ENCODE measurements at places on chromosomes 2 and 18.

GRCh38 chr18:697800-698199 lies 14.6 kb downstream of the ENOSF1 start:
- no peak for DNase-seq

DNA sequence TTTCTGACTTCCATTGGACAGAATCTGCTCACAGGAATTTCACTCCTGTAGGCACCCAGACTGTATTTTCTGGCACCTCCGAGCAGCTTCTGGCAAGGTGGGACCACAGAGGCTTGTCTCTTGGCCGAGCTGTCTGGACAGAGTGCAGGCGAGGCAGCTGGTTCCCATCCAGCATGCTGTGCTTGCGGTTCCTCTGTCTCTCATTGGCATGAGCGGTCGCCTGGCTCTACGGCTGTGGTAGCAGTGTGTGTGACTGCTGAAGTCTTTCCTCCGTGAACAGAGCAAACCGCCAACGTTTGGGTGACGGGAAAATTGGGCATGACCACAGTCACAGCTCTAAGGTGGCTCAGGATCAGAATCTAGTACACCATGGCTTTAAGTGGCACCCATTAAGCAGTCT lies 411.7 kb upstream of the NETO1 start:
- DNase-seq = no peak

GRCh38 chr2:231708773-231709635 lies 679 bp downstream of the PTMA start:
- peak; percentile 25 for DNase-seq

- DNase-seq = no peak
Observed at GRCh38 chr18:51162617-51163016, 34.9 kb downstream of the MEX3C start.

DNA sequence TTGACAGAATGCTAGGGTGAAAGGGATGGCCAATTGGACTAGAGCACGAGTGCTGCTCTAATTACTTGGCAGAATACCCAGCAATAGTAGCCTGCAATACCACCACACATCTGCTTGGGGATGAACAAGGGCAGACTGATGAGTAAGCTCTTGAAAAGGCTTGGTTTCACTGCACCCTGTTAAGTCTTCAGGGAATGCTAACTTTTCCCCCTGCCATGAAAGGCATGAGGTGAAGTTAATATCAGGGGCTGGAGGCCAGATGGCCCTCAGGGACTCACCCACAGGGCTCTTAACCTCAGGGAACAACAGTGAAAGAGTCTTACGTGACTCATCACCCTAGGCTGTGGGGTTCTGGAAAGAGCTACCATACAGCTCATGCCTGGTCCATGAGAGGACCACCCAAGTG lies 51.7 kb upstream of the MYL1 start:
- DNase-seq = no peak

DNA sequence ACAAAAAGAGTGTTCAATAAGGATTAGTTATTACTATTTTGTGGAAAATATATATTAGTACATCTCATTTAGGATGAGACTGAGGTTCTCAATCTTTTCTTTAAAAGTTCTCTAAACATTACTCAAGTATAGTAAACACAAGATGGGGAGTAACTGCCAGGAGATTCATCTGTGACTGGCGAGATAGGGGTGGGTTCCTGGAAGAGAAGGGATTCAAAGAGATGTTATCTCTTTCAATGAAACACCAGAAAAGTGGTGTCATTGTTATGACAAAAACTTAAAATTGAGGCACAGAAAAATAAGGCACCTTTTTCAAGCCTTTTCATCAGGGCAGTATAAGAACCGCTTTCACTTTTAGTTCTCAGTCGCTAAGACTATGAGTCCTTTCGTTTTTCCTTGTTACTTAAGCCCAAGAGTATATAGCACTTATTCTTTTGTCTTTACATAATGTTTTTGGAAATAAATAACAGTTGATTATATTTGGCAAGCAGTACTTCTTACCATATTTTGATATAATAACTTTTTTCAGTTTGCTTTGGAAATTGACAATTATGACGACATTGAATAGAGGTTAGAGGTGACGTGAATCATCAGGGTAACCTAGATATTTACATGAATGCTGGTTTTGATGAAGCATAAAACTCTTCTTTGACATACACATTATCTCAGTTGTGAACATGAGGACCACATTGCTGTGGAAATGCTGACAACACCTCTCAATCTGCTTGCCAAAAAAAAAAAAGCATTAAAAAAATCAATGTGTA lies 393.9 kb upstream of the TCF4 start:
- no peak for DNase-seq

DNA sequence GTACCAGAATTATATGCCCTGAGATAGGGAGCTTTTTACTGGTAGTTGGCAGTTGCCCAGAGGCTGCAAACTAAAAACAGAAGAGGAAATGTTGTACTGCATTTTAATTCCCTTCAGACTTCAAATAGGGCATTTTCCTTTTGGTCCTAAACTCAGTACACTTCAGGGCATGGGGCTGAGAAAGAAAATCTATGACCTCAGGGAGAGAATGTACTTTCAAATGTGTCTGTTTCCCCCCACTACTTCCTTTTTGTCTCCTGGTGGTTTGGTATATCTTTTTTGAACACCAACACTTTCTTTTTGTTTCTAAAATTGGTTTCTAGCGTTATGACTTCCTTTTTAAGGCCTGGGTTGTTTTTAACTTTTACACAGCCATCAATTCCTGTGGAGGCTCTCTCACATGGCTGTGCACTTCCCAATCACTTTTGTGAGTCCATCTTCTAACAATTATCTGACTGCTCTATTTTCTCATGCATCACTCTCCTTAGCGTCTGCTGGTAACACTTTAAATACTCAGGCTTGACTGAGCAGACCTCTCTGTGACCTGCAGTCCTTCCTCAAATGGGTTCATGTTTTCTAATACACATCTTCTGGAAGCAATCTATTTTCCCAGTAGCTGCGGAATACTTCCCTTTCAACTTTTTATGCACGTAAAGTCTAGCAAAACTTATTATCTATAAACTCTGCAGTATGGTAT lies 596.0 kb downstream of the LRP1B start:
- no peak for DNase-seq

GRCh38 chr18:22370414-22370813 lies 47.3 kb downstream of the CTAGE1 start:
- DNase-seq = no peak

- no peak for DNase-seq
Observed at GRCh38 chr18:42080340-42080739, 125.3 kb downstream of the PIK3C3 start.

DNA sequence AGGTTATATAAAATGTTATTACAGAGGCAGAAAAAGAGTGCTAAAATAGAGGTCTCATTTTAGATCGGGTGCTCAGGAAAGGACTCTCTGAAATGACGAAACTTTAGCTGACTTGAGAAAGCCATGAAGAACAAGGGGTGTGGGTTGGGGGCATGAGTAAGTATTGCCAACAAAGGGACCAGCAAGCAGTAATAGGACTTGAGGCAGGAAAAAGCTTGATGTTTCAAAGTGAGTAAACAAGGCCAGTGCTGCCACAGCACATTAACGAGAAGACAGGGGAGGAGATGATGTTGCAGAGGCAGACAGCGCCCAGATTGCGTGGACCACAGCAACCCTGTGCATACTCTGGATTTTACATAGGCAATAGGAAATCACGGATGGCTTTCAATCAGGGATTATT lies 318.8 kb downstream of the ZEB2 start:
- DNase-seq = no peak

DNA sequence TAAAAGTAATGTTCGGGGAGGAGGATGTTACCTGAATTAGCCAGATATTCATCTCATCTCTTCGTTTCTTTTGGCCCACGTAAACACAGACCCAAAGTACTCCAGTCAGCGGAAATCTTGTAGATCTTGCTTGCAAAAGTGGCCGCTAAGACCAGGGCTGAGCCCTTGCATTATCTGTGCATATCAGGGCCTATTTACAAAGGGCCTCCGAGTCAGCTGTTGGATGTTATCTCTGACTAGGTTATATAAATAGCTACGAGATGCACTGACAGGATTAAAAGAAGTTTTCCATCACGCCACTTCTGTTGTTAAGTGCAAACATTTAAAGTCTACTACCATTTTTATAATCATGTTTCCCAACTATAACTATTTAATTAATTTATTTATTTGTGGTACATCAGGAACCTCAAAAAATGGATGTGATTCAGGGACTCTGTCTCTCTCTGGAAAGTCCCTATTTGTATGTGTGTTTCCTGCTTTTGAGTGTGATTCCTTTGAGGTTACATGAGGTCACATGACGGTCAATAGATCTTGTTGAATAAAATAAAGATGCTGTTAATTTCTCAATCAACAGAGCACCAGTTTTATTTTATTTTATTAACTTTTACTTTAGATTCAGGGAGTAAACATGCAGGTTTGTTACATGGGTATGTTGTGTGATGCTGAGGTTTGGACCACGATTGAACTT lies 46.8 kb upstream of the MBOAT2 start:
- no peak for DNase-seq

DNA sequence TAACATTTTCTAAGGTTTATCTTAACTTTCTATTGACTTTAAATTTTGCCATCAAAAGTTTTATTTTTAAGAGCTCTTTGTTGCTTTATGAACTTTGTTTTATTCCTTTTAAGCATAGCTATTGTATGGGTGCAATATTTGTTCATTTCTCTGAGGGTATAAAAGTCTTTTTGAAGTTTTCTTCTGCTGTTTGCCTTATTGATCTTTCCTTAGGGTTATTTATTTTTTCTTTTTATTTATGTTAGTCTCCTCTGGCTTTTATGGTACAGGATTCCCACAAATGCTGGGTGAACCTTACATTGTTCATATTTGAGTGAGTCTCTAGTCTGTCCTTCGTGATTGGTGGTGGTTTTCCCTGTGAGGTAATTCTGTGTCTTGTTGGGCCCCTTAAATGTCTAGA lies 68.4 kb downstream of the PARD3B start:
- DNase-seq = no peak

DNA sequence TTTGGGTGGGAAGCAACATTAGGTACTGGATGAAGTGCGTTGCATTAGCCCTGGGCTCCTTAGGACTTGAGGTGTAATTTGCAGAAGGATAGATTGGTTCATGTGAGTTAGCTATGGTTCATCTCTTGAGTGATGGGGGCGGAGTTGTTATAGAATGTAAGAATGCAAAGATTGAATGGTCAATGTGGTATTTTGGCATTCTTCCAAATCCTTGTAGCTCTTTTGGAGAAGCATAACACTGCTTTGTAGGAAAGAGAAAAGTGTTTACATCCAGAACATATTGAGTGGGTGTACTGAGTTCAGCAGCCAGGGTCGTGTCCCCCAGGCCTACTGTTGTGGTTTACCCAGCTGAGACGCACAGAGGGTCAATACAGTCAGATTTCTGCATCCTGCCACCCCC lies 173.5 kb downstream of the FMNL2 start:
- no peak for DNase-seq

DNA sequence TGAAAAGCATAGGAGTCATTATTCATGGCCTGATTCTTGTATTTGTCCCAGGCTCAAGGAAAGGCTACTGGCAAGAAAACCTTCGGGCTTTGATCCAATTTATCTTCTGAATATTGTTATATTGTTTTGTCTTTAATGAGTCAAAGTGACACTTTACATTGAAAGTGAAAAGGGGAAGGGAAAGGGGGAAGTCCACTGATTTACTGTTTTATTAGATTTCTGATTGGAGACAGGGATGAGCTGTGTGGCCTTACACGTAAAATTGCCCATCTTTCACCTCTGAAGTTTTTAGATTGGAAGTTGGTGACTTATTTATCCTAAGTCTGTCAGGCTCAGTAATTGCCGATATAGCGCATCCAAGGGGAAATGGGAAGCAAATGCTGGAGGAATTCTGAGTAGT lies 843.8 kb upstream of the LRRTM1 start:
- DNase-seq = no peak

DNA sequence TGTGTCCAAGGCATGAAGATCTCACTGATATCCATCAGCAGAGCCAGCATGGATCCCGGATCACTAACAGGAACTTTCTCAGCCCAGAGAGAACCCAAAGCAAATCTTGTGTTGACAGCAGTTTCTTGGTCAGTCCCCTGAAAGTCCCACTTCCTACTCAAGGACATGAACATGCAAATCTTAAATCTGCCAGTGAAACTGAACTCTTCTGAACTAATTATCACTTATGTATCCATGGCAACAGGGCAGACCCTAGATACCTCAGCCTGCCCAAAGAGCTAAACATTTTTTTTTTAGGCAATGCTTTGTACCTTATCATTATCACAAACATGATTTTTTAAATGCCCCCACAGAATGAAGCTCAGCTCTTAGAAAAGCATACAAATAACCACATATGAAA lies 127.8 kb upstream of the DDX18 start:
- no peak for DNase-seq

DNA sequence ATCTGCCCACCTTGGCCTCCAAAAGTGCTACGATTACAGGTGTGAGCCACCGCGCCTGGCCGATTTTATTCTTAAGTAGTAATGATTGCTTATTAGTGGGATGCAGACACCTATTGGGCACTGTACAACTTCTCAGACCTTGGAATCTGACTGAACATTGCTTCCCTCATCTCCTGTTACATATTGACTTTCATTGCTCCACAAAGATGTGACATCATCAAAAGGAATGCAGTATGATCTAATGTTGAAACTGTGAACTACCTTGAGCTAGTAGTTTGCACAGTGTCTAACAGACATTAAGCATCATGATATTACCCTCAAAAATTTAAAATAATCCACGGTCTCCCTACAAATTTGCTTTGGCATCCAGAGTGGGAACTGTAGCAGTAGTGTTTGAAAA lies 109.8 kb upstream of the SIX2 start:
- DNase-seq = no peak

GRCh38 chr18:28287146-28287545 lies 110.2 kb upstream of the CDH2 start:
- DNase-seq = no peak

GRCh38 chr2:2573658-2574293 lies 242.7 kb upstream of the MYT1L start:
- DNase-seq = no peak

GRCh38 chr2:23569761-23570365 lies 184.9 kb downstream of the KLHL29 start:
- no peak for DNase-seq

GRCh38 chr18:12689256-12689850 lies 13.2 kb downstream of the CEP76 start:
- no peak for DNase-seq

DNA sequence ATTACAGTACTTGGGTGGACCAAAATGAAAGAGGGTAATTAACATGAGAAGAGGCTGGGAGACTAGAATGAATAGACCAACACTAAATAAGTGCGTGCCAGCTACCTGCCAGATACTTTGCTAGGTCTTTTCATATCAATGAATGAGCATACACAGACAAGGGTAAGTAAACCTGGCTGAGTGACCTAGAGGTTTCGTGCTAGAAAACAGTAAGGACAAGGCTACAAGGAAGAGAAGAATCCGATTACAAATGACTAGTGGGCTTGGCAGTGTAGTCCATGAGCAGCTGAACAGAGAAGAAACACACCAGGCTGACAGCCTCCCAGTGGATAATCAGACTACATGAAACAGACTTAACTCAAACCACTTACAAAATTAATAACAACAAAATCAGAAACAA lies 64.6 kb downstream of the THADA start:
- DNase-seq = no peak

- DNase-seq = no peak
Observed at GRCh38 chr2:19122220-19122619, 236.2 kb downstream of the OSR1 start.

Measured in T-helper 22 cell (primary cell).